ENCODE measurements at places on chromosomes 6 and 20.

DNA sequence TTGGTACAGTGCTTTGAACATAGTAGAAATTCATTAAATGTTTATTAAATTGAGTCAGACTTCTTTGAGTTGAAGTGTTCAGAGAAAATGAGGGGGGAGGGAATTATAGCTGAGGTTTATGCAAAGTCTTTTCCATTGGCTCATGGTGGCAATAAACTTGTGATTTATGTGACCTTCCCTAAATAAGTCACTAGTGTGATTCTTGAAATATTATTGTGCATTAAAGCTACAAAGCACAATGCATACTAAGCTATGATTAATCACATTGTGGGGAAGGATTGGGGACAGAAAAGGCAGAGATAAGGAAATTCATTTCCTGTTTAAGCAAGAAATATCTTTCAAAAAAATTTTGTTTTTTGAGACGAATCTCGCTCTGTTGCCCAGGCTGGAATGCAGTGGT lies 877.5 kb downstream of the TFAP2A start:
- H3K4me3 ChIP-seq: no peak overlapping the region
- no peak overlapping the region for H3K27ac ChIP-seq
- no peaks in the 10 kb centered on the region for H3K36me3 ChIP-seq

GRCh38 chr6:81565071-81565470 lies 187.4 kb downstream of the TENT5A start:
- no peak overlapping the region for H3K4me3 ChIP-seq
- H3K36me3 ChIP-seq: no peaks in the 10 kb centered on the region
- no peaks in the 10 kb centered on the region for H3K27me3 ChIP-seq
- no peak for DNase-seq
- no peak overlapping the region for H3K27ac ChIP-seq

GRCh38 chr6:168276576-168277273 lies 42.9 kb downstream of the DACT2 start:
- no peak overlapping the region for H3K27ac ChIP-seq
- no peak overlapping the region for H3K4me3 ChIP-seq
- H3K4me1 ChIP-seq: no peaks in the 10 kb centered on the region
- peaks cover 2% of the 10 kb centered on the region for H3K27me3 ChIP-seq

- no peak overlapping the region for H3K27ac ChIP-seq
- H3K4me3 ChIP-seq: no peak overlapping the region
- DNase-seq: no peak
- H3K36me3 ChIP-seq: no peaks in the 10 kb centered on the region
- H3K27me3 ChIP-seq: peaks cover 62% of the 10 kb centered on the region
- H3K4me1 ChIP-seq: no peaks in the 10 kb centered on the region
Measured at GRCh38 chr20:2358006-2358405, 22.7 kb upstream of the TGM6 start.

- no peak overlapping the region for H3K27ac ChIP-seq
- no peak for DNase-seq
- H3K36me3 ChIP-seq: peaks cover 26% of the 10 kb centered on the region
- H3K4me1 ChIP-seq: peaks cover 46% of the 10 kb centered on the region
Measured at GRCh38 chr20:46683939-46684750, 5.1 kb downstream of the TP53RK start.

Data from activated CD4-positive, alpha-beta T cell treated with anti-CD3 and anti-CD28 coated beads, Interleukin-2, amount 10 ng/mL, durations not matched to agents 7 days and 5 days (primary cell).